Choroid plexus epithelial cell (primary cell): ENCODE measurements at places on chromosomes 12 and 14.

- DNase-seq = no peak
Measured at GRCh38 chr12:55901881-55902490, 25.7 kb downstream of the PYM1 start.

DNA sequence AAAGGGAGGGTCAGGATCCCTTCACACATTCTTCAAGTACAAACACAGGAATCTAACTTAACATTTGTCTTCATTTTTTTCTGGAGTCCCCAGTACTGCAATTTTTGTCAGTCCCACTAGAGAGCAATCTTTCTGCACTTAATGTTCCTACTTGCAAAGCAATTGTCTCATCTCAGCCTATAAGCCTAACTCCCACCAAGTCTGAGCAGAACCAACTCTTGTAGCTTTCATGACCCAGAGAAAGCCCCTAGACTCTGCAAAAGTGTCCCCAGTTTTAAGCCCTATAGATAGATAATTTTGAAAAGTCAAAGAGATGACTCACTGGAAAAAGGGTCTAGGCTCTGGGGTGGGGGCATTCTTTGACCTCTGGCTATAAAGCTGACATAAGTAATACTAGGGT, 1.8 kb upstream of the ZBTB39 start:
- peak; percentile 90 for DNase-seq

GRCh38 chr12:121579190-121579791, 1.5 kb downstream of the KDM2B start:
- no peak for DNase-seq

- DNase-seq = no peak
Measured at GRCh38 chr14:85301506-85301905, 228.4 kb upstream of the FLRT2 start.

- no peak for DNase-seq
Measured at GRCh38 chr12:110037315-110037714, 11.0 kb downstream of the C12orf76 start.

DNA sequence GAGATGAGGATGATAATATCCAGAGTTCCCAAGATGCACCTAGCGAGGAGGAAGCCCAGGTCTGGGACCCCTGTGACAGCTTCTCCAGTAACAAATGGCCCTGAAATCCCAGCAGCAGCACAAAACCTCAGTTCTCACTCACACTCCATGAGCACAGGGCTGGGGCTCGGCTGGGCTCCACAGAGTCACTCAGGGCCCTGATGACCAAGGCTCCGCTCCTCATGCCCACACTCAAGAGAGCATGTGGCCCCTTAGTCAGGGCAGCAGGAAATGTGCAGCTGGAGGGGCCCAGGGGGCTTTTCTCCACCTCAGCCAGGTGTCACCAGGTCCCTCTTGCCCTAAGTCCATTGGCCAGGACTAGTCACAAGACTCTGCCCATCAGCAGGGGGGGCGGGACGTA, 242.7 kb upstream of the SFSWAP start:
- DNase-seq = no peak

- DNase-seq = no peak
Measured at GRCh38 chr12:4193821-4194220, 79.7 kb upstream of the CCND2 start.

DNA sequence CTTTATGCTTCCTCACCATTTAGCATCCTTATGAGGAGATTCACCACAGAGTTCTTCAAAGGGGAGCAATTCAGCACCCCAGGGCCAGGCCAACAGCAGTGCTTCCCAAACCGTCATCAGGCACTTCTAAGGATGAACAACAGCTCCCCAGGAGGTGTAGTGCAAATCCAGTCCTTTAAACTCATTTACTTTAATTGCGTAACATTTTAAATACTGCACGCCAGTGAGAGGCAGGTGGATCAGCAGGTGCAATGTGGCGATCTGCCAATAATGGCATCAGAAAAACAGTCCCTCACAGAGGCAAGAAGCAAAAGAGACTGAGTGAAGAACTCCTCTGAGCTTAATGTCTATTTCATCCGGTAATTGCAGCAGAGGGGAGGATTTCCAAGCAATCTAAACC, 770.9 kb upstream of the FOXG1 start:
- DNase-seq = no peak

DNA sequence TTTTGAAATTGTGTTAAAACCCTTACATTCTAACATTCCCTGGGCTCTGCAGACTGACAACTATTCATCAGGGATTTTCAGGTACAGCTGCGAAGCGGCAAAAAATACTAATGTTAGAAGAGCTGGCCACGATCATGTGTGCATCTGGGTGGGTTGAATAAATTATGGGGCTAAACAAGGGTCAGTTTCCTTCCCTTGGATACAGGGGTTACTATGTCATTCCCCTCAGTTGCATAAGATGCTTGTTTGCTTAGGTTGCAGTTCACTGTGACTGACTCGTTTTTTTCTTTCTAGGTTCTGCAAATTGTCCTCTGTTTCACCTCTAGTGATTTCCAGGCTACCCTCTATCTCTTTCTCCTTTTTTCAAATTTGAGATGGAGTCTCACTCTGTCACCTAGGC, 58.1 kb upstream of the GRIP1 start:
- DNase-seq = no peak

DNA sequence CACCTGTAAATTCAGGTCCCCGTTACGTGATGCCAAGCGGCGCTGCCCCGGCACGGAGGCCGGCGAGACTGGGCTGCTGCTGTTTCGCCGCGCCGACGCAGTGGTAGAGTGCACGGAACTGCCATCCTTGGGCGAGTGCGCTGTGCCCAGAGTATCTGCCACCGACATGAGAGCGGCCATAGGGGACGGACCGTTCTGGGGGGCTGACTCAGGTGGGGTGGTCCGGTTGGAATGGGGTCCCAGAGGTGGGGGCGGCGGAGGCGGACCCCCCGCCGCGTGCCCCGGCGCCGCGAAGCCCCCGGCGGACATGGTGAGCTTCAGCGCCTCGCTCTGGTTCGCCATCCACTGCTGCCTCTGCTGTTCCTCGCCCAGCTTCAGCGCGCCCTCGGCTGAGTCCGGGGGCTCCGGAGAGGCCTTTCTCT, 2.8 kb downstream of the IRF2BPL start:
- DNase-seq = no peak

- DNase-seq = no peak
Measured at GRCh38 chr12:105221583-105222283, 14.2 kb downstream of the APPL2 start.

GRCh38 chr14:57961786-57962060, 95.8 kb upstream of the SLC35F4 start:
- DNase-seq = no peak
